K562 (cell line): ENCODE measurements at places on chromosomes 11 and 22. TPM values are rescaled to one million over a fixed set of nuclear protein-coding genes. Genes with fewer than 3 reads are reported as not detected.

The MAPK8IP2 gene
- 0.12 and 0.18 TPM in 2 replicates for polyA plus RNA-seq

The TRIM66 gene
- polyA plus RNA-seq: 5.1 and 6.7 TPM in 2 replicates

The PYGM gene
- 0.55 and 0.68 TPM in 2 replicates for polyA plus RNA-seq

GRCh38 chr11:104327861-104328511, 164.0 kb upstream of the PDGFD start:
- H3K27ac ChIP-seq: no peak overlapping the region
- no peaks in the 10 kb centered on the region for H3K4me1 ChIP-seq
- DNase-seq: no peak
- no peaks in the 10 kb centered on the region for H3K27me3 ChIP-seq
